ENCODE measurements at places on chromosomes 13 and 19.

DNA sequence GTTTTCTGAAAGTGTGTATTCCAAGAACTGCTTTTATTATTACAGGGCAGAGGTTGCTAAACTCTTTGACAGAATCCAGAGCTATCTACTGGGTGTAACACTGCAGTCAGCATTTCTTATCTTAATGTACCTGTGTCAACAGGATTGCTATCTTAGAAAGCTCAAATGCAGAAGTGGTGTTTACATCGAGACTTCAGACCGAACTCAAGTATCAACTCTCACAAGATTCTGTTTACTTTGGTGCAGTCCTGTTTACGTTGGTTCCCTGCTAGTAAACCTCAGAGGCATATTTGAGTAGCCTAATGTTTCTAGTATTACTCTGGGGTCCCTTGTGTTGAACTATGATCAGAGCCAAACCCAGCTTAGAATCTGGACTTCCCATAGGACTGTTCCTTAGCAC, 20.5 kb downstream of the SLC15A1 start:
- DNase-seq, result no peak

- DNase-seq, result no peak
Observed at GRCh38 chr13:100473087-100473486, 115.5 kb downstream of the GGACT start.

DNA sequence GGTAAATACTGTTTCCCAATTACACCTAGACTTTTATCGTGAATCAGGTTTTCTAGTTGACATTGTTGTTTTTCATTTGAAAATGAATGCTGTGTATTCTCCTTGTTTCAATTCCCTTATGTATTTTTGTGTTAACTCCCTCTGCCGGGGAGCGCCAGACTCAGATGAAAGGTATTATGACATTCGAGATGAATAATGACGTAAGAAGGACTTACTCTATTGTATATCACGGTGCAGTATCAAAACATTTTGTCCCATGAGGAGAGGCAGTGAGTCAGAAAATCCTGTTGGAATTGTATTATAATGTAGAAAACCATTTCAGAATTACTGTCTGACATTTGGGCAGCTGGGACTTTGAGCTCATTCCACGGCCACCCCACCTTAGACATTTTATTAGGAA, 61.6 kb downstream of the LRCH1 start:
- no peak for DNase-seq

GRCh38 chr19:4911314-4911713, 2.0 kb downstream of the UHRF1 start:
- no peak for DNase-seq

DNA sequence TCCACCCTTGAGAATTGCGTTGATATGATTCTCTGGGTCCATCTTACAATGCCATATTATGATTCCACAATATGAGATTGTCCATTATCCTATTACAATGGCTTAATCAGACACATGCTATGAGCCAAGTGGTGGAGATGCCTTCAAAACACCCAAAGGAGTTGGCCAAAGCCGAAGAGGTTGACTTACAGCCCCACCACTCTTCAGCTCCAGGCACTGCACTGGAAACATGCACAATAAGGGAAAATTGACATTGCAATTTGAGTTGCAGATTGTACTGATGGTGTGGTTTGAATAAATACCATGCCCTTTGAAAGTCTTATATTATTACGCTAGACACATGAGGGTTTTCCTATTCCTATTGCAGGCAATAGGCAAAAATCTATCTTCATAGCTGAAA, 75.4 kb upstream of the TNFSF11 start:
- DNase-seq, result no peak

DNA sequence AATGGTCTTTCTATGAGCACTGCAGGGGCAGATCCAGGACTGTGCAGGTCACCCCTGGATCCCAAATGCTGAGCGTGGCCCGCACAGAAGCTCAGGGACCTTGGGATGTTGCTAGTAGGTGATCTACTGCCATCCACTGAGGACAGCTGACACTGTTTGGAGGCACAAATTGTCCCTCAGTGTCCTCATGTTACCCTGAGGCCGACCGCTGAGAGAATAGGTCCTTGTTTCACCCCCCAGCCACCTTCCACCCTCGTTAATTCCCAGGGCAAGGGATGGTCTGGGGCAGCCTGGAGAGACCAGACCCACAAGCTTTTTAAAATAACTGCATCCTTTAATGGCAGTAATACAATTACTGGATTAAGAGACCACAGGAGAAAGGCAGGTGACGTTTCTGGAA, 15.4 kb upstream of the TMEM160 start:
- DNase-seq, result no peak

- DNase-seq, result no peak
Observed at GRCh38 chr13:86383151-86383550, 583.9 kb upstream of the SLITRK6 start.

GRCh38 chr19:53942001-53942786, 20.5 kb upstream of the CACNG8 start:
- DNase-seq, result peak; percentile 27

- no peak for DNase-seq
Observed at GRCh38 chr19:54875506-54875905, 1.5 kb downstream of the FCAR start.

DNA sequence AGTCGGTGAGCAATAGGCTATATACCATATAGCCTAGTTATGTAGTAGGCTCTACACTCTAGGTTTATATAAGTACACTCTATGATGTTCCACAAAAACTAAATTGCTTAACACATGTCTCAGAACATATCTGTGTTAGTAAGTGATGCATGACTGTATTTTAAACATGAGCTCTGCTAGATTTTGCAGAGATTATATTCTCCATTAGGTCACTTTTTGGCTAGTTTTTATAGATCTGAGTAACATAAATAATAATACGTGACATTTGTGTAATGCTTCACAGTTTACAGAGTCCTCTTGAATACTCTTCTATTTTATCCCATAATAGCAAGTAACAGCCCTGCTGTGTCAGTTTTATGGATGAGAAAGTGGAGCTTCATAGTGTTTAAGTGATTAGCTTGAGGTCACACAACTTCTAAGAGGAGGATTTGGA, 47.8 kb downstream of the NDFIP2 start:
- no peak for DNase-seq

DNA sequence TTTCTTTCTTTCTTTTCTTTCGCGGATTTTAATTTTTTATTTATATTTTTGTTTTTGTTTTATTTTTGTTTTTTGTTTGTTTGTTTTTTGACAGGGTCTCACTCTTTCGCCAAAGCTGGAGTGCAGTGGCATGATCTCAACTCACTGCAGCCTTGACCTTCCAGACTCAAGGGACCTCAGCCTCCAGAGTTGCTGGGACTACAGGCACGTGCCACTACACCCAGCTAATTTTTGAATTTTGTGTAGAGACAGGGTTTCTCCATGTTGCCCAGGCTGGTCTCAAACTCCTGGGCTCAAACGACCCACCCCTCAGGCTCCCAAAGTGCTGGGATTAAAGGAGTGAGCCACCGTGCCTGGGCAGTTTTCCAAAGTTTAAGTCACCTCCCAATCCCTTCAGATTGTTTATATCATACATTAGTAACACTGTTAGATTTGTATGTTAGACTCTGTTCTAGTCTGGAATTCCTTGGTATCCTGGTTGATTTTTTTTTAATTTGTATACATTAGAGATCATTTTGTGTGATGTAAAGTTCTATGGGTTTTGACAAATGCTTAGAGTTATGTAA, 597.3 kb downstream of the DCT start:
- no peak for DNase-seq

- no peak for DNase-seq
Observed at GRCh38 chr13:65508338-65508737, 1721.8 kb downstream of the PCDH9 start.

DNA sequence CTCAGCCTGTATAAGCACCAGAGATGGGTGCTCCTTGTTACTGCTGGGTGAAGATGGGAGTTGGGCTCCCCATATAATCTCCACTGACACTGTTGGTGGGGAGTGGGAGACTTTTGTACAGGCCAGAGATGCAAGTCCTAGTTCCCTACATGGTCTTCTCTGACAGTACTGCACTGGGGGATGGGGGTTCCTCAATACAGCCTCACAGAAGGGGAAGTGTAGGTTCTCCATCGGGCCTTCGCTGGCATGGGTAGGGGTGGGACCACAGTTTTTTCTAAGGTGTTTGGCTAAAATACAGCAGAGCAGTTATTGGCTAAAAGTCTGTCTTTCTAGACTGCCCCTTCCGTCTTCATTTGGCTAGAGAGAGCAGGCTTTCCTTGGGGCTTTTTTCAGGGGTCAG, 167.2 kb upstream of the SERP2 start:
- no peak for DNase-seq

DNA sequence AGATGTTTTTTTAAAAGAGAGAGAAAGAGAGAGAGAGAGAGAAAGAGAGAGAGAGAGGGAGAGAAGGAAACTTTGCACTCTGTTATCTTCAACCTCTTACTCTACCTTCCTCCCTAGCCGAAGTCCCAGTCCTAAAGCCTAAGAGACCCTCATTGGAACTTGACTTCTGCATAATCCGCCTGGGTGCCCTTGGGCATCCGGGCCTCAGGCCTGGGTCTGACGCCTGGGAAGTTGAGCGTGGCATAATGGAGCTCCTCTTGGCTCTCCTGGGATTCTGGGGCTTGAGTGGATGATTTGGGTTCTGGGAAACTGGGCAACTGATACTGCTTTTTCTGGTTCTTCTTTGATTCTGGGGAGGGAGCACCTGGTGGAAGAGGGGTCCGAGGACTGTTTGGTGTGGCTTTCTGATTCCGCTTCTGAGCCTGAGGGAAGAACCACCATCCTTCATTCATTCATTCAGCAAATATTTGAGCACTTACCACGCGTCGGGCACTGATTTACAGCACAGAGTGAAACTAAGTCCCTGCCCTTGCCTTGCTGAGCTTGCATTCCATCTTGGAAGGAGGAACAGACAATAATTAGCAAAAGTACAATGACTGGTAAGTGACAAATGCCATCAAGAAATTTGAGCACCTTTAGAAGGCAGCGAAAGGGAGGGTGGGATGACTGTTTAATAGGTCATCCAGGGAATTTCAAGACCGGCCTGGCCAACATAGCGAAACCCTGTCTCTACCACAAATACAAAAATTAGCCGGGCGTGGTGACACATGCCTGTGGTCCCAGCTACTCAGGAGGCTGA, 6.3 kb downstream of the SIGLEC10 start:
- DNase-seq, result no peak

DNA sequence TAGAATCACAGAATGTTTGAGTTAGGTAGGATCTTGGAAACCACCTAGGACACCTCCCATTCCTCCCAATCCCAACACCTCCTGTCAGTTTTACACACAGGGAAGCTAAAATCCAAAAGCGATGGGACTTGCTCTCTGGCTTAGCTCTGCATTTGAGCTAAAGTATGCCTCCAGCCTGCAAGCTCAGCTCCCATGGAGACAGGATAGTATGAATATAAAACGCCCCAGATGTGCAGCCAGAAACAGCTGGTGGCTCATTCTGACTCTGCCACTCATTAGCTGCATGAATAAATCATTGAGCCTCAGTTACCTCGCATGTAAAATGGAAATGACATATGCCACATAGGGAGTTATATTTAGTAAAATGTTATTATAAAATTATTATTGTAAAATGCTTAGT, 336.0 kb downstream of the SUCLA2 start:
- no peak for DNase-seq

- DNase-seq, result no peak
Observed at GRCh38 chr19:34851277-34851804, 75.4 kb upstream of the ZNF30 start.

- DNase-seq, result no peak
Observed at GRCh38 chr19:29695765-29696564, 19.1 kb downstream of the C19orf12 start.

GRCh38 chr19:38869160-38869835, 8.8 kb downstream of the RINL start:
- peak; percentile 52 for DNase-seq

- no peak for DNase-seq
Observed at GRCh38 chr19:55175117-55175867, 4.8 kb downstream of the SYT5 start.

- no peak for DNase-seq
Observed at GRCh38 chr13:26962671-26963070, 202.1 kb upstream of the GPR12 start.

- peak; percentile 58 for DNase-seq
Observed at GRCh38 chr19:11446652-11447301, 11.3 kb downstream of the PRKCSH start.

- no peak for DNase-seq
Observed at GRCh38 chr13:113753171-113753570, 5.9 kb upstream of the TMEM255B start.

DNA sequence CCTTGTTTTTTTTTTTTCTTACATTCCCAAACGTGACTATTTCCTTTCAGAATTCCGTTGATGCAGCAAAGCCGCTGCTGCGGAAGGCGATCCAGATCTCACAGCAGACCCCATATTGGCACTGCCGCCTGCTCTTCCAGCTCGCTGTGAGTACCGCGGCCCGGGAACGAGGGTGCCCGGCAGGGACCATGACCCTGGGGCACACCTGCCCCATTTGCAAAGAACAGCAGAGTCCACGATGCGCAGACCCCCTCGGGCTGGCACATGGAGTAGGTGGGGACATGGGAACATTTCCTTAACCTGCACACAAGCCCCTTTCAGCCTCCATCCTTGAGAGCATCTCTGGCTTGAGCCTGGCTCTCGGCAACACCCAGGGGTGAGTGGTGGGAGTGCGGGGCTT, 16.5 kb downstream of the MAU2 start:
- no peak for DNase-seq

GRCh38 chr13:48569104-48569666, 36.3 kb upstream of the RCBTB2 start:
- no peak for DNase-seq

DNA sequence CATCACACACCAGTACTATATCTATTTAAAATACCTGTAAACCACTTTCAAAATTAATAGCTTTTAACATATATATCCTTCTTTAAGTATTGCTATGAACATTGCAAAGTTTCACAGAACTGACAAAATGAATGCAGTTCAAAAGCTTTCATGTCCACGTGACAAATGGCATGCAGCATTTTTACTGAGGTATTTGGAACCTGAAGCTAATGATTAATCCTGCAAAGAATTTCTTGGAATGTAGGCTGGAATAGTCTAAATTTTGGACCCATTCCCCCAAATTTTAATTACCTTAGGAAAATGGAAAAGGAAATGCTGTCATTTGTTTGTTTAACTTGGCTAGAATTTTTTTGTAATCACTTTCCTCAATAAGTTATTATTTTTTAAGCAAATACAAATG, 423.8 kb upstream of the GPC6 start:
- DNase-seq, result no peak

DNA sequence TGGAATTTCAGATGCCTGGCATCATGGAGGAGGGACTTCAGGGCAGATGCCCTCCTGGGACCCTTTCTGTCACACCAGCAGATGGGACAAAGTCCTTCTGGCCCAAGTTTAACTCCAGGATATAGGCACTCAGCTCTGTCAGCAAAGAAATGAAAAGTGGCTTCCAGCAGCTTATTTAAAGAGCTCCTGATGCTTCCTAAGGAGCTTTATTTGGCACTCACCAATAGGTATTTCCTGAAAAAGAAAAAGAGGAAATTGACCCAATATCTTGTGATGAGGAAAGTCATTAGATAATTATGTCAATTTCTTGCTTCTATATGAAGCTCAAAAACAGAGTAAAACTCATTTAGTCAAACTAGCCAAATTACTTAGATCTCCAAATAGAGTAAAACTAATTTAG, 224.6 kb downstream of the RAP2A start:
- DNase-seq, result no peak

GRCh38 chr13:76527041-76527440, 359.2 kb downstream of the KCTD12 start:
- no peak for DNase-seq
